ENCODE measurements at places on chromosomes 12 and 14. TPM values are rescaled to one million over a fixed set of nuclear protein-coding genes. Genes with fewer than 3 reads are reported as not detected.

- no peak for DNase-seq
- H3K4me3 ChIP-seq, result no peak overlapping the region
- H3K27ac ChIP-seq, result no peak overlapping the region
- no peaks in the 10 kb centered on the region for H3K4me1 ChIP-seq
These were observed 237.9 kb upstream of the NAV3 start for GRCh38 chr12:77592836-77593235.

The COCH gene
- total RNA-seq, result 2.3 TPM

GRCh38 chr12:19945559-19946435, 422.5 kb upstream of the PDE3A start:
- no peaks in the 10 kb centered on the region for H3K4me1 ChIP-seq
- no peaks in the 10 kb centered on the region for H3K36me3 ChIP-seq
- H3K4me3 ChIP-seq, result no peak overlapping the region
- H3K27me3 ChIP-seq, result no peaks in the 10 kb centered on the region
- no peak overlapping the region for H3K27ac ChIP-seq

The TDRD9 gene
- 1.3 TPM for total RNA-seq

GRCh38 chr14:23033801-23034497, 751 bp downstream of the PSMB5 start:
- H3K27ac ChIP-seq, result peak overlapping the region; percentile 96
- H3K27me3 ChIP-seq, result no peaks in the 10 kb centered on the region
- peaks cover 36% of the 10 kb centered on the region for H3K36me3 ChIP-seq
- peaks cover 36% of the 10 kb centered on the region for H3K4me1 ChIP-seq

DNA sequence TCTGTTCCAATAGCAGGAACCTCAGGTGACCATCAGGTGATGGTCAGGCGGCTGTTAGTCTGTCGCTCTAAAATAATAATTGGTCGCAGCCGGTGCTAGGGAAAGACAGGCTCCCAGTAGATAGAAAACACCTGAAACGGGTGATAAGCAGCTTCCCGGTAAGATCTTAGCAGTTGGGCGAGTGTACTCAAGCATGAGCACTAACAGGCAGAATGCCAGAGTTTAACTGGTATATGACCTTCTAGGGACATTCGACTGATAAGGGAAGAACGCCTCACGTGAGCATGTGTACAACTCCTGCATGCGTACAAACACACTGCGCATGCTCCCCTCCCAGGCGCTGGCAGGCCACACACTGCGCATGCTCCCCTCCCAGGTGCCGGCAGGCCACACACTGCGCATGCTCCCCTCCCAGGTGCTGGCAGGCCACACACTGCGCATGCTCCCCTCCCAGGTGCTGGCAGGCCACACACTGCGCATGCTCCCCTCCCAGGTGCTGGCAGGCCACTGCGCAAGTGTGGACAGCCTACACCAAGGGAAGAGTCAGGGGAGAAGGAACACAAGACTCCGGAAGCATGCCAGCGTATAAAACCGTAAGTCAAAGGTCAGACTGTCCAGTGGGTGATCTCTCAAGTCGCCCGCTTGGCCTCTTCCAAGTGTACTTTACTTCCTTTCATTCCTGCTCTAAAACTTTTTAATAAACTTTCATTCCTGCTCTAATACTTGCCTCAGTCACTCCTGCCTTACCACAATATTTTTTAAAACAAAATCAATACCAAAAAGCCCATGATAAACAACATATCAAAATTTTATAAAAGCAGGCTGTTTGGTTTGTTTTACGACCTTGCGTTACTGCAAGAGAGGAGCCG, 24.5 kb downstream of the GPRC5D start:
- no peaks in the 10 kb centered on the region for H3K4me1 ChIP-seq
- peaks cover 3% of the 10 kb centered on the region for H3K27me3 ChIP-seq

DNA sequence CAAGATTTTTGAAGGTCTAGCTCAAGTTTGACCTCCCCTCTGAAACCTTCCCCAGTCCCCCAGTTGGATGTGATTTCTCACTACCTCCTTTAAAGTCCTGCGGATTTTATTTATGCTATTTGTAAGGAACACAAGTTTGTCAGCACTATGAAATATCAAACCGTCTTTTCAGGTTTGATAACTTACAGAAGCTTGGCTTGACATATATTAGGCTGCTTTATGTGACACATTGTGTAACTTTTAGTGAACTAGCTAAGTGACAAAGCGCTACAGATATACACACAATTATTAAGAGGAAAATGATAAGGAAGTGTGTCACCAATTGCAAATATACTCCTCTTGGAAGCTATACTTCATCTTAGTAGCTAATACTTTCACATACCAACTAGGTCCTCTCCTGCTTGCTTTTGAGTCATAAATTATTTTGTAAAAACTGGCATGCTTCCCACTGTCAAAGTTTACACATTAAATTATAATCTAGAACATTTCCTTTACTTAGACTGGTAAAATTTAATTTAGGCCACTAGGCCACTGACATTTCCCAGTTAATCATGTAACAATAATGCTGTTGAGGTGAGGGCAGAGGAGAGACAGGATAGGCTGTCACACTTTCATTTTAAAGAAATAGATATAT, 149.5 kb downstream of the TMTC3 start:
- DNase-seq, result no peak
- H3K4me3 ChIP-seq, result no peak overlapping the region
- no peaks in the 10 kb centered on the region for H3K27me3 ChIP-seq
- no peak overlapping the region for H3K27ac ChIP-seq
- no peaks in the 10 kb centered on the region for H3K4me1 ChIP-seq

The SYNE3 gene
- 91.5 TPM for total RNA-seq

DNA sequence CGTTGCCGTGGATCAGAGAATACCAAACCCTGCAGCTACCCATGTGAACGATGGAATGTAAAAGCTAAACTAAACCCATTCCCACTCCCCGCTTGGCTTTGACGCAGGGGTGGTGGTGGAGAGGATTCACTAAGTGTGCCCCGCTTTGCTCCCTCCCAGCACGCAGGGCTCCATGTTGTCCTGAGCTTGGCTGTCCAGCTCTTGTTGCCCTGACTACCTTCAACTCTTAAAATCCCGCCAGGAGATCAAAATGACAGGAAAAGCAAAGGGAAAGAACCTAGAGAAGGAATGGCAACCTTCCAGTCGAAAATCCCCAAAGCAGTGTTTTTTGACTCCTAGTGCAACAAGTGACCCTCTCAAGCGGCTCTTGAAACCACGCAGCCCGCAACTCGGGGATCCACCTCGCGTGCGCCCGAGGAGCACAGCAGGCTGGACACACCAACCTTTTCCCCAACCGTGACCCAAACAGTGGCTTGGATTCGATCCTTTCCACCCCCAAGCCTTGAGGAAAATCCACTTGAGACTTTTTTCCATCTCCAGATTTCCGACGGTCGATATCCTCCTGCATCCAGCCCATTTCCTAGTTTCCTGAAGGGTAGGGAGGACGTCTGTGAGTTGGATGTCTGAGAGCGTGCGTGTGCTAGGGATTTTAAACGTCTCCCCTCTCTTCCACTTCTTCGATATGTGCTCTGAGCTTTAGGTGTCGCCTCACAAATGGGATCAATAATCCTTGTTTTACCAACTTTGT, 1.4 kb downstream of the SYT10 start:
- H3K4me3 ChIP-seq, result no peak overlapping the region
- H3K36me3 ChIP-seq, result no peaks in the 10 kb centered on the region
- H3K27me3 ChIP-seq, result peaks cover 24% of the 10 kb centered on the region
- peaks cover 2% of the 10 kb centered on the region for H3K4me1 ChIP-seq
- no peak overlapping the region for H3K27ac ChIP-seq
- no peak for DNase-seq

The CLEC2A gene
- not detected for total RNA-seq

- peaks cover 9% of the 10 kb centered on the region for H3K4me1 ChIP-seq
- DNase-seq, result no peak
- peaks cover 19% of the 10 kb centered on the region for H3K36me3 ChIP-seq
- H3K27ac ChIP-seq, result no peak overlapping the region
- no peaks in the 10 kb centered on the region for H3K27me3 ChIP-seq
These were observed 55.6 kb downstream of the CLIP1 start for GRCh38 chr12:122366685-122367475.

DNA sequence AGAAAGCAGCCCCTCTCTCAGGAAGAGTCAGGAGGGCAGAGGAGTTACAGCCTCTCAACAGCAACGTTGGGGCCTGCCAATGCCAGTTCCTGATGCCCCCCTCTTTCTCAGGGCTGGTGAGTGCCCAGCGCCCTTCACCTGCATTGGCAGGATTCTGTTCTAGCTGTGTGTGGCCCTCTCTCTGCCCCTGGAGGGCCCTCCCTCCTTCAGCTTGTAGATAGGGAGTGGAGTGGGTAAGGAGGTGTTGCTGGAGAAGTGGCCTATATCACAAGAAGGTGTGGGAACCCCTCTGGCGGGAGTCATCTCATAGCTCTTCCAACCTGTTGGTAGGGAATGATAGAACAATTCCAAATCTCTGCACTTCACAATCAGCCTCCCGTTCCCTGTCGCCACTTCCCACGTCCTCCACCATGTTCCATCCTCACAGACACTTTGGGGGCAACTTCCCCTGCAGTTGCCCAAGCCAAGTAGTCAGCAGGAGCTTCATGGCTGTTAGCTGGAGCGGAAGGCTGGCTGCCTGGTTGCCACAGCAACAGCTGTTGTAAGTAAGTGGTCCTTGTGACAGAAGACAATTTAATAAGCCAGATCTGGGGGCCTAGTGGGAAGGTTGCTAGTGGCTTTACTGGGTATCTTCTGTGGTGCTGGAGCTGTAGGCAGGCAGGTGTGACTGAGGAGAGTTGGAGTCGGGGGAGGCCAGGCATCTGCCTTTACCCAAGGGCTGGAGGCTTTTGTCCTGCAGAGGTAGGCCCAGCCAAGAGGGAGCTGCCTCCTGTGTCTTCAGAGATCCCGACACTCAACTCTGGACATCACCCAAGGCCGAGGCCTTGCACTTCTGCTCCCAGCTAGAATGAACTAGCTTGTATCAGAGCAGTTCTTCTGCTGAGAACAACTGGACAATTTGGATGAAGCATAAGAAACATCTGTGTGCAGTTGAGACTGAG, 38.4 kb downstream of the GALNT16 start:
- H3K4me1 ChIP-seq, result no peaks in the 10 kb centered on the region
- no peaks in the 10 kb centered on the region for H3K36me3 ChIP-seq
- no peak overlapping the region for H3K4me3 ChIP-seq
- H3K27ac ChIP-seq, result no peak overlapping the region
- no peak for DNase-seq

- H3K4me1 ChIP-seq, result no peaks in the 10 kb centered on the region
- H3K27ac ChIP-seq, result peak overlapping the region; percentile 36
- H3K4me3 ChIP-seq, result no peak overlapping the region
- no peak for DNase-seq
These were observed 8.0 kb downstream of the IL23A start for GRCh38 chr12:56346675-56347074.

The LRFN5 gene
- total RNA-seq, result not detected

DNA sequence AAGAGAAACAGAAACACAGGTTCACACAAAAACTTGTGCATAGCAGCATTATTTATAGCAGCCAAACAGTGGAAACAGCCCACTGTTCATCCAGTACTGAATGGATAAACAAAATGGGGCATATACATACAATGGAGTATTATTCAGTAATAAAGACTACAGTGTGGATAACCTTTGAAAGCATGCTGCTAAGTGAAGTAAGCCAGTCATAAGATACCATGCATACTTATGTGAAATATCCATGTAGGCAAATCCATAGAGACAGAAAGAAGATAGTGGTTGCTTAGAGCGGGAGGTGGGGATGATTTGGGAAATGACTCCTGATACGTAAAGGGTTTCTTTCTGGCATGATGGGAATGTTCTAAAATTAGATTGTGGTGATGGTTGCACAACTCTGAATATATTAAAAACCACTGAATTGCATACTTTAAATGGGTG, 99.4 kb downstream of the CRADD start:
- DNase-seq, result no peak
- H3K27ac ChIP-seq, result no peak overlapping the region
- H3K4me3 ChIP-seq, result no peak overlapping the region
- H3K36me3 ChIP-seq, result peaks cover 18% of the 10 kb centered on the region

DNA sequence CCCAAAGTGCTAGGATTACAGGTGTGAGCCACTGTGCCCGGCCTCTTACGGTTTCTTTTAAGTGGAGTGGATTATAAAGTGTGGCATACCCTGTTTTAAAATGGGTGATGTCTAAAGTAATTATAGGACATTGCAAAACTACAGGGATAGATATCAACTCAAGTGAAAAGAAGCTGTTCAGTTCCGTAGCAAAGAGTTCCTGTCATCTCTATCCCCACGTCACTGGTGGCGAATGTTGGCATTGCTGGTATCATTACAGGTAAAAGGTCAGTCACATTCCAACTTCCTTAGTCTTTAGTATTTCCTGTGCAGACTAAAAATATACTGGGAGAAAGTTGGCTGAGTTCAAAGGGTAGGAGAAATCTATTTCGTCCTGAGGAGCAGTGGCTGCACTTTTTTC, 95.6 kb upstream of the SLC38A2 start:
- peaks cover 30% of the 10 kb centered on the region for H3K4me1 ChIP-seq
- DNase-seq, result no peak
- no peak overlapping the region for H3K4me3 ChIP-seq
- H3K27me3 ChIP-seq, result no peaks in the 10 kb centered on the region

DNA sequence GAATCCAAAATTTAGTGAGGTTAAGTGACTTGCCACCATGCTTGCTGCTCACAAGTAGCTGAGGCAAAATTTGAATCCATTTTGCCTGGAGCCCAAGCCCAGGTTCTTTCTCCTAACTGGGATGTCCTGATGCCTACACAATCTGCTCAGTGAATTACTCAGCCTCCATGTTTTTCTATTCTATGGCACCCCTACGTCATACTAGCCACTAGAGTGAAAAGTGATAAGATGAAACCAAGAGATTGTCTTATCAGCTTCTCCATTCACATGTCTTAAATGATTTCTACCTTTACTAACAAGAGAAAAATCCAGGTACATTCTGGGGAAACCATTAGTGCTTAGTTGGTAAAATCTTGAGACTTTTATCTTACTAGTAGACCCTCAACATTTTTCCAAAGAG, 720.1 kb downstream of the DIO2 start:
- H3K4me1 ChIP-seq, result no peaks in the 10 kb centered on the region
- H3K36me3 ChIP-seq, result no peaks in the 10 kb centered on the region
- no peak overlapping the region for H3K4me3 ChIP-seq

GRCh38 chr14:92515546-92516343, 2.2 kb downstream of the RIN3 start:
- peak overlapping the region; percentile 93 for H3K27ac ChIP-seq
- peak; percentile 33 for DNase-seq
- H3K4me1 ChIP-seq, result peaks cover 70% of the 10 kb centered on the region
- H3K36me3 ChIP-seq, result peaks cover 35% of the 10 kb centered on the region

DNA sequence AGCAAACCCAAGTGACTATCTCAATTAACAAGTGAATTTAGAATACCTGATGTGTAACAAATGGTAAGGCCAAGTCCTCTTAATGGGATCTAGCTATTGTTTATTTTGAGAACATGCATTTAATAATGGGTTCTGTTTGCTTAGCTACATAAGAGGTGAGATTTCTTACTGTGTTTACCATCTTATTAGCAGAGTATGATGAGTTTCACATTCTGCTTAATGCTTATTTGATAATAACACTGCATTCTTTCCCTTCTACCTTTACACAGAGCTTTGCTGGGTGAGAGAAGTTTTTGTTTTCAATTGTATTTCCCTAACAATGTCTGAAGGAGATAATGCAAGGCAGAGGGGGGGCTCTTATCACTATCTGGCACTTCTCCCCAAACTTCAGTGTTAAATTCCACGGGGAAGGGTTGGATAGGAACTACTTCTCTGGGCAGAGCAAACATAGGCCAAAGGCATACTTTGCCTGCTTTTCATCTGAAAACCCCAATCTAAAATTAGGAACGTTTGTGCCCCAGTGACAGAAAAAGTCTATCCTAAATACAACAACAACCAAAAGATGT, 129.0 kb upstream of the ATXN7L3B start:
- H3K27me3 ChIP-seq, result peaks cover 2% of the 10 kb centered on the region
- H3K27ac ChIP-seq, result no peak overlapping the region
- no peaks in the 10 kb centered on the region for H3K36me3 ChIP-seq
- no peak overlapping the region for H3K4me3 ChIP-seq
- H3K4me1 ChIP-seq, result no peaks in the 10 kb centered on the region

Data from activated CD8-positive, alpha-beta T cell treated with anti-CD3 and anti-CD28 coated beads, Interleukin-2, amount 10 ng/mL, durations not matched to agents 7 days and 5 days (primary cell).